Central memory CD4-positive, alpha-beta T cell (primary cell): ENCODE measurements at places on chromosomes 5 and 9.
A peak's percentile ranks its signal among the peaks of the same experiment; 100 is the strongest.

DNA sequence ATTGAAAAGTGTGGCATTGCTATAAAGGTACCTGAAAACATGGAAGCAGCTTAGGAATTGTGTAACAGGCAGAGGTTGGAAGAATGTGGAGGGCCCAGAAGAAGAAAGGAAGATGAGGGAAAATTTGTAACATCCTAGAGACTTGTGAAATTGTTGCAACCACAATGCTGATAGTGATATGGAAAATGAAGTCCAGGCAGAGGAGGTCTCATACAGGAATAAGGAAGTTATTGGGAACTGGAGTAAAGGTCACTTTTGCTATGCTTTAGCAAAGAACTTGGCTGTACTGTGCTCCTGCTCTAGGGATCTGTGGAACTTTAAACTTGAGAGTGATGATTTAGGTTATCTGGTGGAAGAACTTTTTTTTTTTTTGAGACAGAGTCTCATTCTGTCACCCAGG is 43.5 kb downstream of the PTPDC1 start:
- DNase-seq: no peak

DNA sequence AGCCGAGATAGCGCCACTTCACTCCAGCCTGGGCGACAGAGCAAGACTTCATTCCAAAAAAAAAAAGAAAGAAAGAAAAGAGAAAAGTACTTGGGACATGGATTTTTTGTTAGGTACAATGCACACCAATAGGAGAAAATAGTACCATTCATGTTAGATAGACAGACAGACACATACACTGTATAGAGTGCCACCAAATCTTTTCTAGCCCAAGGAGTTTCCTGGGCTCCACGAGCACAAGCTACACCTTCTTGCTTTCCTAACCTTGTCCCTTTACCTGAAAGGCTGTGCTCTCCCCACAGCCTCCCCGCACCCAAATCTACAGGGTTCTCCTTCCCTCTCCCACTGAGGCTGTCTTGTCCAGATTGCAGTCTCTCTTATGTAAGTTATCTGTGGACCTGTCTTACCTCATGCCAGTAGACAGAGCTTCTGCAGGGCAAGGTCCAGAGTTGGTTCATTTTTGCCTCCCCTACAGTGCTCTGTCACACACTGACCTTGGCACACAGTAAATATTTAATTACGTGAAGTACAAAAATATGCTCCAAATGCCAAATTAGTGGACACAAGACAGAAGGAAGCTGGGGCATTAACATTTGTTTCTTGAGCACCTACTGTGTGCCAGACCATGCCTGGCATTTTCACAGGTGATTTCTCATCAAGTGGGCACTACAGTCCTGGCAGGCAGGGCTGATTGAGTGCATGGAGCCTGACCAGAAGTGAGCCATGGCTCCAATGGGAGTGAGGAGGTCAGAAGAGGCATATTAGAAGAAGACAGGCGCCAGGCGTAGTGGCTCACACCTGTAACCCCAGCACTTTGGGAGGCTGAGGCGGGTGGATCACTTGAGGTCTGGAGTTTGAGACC is 5.9 kb downstream of the ALAD start:
- no peak for DNase-seq

- no peak for DNase-seq
Observed at GRCh38 chr5:131810510-131811249, 13.9 kb upstream of the FNIP1 start.

- no peak for DNase-seq
Observed at GRCh38 chr9:113257863-113258262, 17.5 kb downstream of the CDC26 start.

DNA sequence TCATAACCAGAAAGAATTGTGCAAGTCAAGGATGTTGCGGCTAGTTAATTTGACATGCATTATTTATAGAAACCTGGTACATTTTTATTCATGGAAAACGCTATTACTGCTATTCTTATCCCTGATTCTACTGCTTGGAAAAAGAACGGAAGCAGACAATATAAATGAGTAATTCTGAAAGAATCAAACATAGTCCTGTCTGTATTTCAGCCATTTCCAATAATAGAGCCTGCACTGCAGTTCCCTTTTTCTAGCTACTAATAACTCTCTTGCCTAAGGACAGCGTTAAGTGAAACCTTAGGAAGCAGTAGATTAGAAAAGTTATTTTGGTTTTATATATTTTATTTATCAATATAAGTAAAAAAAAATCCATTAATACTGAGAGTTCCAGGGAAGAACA is 414.9 kb downstream of the CYLC2 start:
- no peak for DNase-seq

DNA sequence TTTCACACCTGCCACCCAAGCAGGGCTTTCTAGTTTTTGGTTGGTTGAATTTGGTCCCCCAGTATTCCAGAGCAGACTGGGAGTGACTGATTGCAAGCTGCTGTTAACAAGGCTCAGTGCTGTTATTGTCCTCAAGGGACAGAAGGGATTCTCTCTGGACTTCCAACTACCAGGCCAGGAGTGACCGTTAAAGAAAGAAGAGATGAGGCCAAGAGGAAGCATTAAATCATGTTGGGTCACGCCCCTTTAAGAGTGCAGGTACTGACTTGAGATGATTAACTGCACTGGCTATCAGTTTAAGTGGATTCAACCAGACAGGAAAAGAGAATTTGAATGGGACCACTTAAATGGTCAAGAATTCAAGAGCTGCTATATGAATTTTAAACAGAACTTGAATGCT is 220.8 kb upstream of the PCSK5 start:
- no peak for DNase-seq

GRCh38 chr9:136143215-136144001 is 24.7 kb upstream of the TMEM250 start:
- DNase-seq: no peak

DNA sequence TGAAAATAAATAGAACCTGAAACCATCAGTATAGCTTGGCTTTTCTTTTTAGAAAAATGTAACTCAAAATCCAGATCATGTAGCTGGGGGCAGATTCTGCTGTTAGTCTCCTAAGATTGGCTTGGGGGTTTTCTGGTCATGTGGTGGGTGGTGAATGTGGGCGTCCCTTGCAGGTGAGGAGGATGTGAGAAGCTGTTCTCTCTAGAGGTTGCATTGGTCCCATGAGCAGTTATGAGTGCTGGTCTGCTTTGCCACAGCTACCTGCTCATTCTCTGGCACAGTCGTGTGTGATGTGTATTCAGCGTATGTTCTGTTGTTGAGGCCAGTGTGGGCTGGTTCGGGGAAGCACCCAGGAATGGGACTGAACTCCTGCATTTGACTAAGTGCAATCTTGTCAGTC is 466.8 kb downstream of the DIRAS2 start:
- no peak for DNase-seq

DNA sequence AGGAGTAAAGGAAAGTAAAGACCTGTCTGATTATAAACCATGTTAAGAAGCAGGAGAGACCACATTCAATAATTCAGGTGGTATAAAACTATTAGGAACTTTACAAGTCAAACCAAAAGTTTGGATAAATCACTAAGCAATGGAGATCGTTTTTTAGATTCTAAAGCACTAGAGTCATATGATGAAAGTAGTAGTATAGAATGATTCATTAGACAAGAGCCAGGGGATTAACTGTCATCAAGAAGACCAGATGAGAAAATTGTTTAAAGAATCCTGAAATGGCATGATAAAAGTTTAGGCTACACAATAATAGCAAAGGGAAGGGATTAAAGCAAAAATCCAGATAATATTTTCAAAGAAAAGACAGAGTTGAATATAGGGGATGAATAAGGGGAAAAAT is 12.9 kb upstream of the CARNMT1 start:
- no peak for DNase-seq

- DNase-seq: no peak
Observed at GRCh38 chr5:5716665-5717064, 294.2 kb downstream of the ICE1 start.

DNA sequence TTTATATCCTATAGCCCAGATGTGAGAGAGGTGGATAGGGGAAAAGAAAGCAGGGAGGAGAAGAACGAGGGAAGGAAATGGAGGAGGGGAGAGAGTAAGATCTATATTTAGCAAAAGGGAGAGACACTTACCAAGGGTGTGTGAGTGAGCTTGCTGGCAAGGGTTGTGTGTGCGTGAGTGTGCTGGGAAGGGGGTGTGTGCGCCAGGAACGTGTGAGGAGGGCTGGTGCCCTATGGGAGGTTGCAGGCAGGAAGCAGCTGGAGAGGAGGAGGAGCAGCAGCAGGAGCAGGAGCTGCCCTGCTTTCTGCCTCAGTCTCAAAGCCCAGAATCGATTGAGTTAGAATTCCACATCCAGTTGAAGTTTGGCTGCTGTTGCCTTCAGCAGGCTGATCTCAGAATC is 148.3 kb upstream of the RUSC2 start:
- DNase-seq: no peak

DNA sequence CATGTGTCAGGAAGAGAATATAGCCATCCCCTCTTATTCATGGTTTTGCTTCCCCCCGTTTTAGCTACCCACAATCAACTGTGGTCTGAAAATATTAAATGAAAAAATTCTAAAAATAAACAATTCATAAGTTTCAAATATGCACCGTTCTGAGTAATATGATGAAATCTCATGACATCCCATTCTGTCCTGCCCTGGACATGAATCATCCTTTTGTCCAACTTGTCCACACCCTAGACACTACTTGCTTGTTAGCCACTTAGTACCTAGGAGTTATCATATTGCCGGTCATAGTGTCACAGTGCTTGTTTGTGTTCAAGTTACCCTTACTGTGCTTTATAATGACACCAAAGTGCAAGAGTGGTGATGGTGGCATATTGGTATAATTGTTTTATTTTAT is 113.5 kb downstream of the CAAP1 start:
- no peak for DNase-seq

GRCh38 chr9:136963751-136964150 is 11.7 kb downstream of the LCN12 start:
- no peak for DNase-seq

DNA sequence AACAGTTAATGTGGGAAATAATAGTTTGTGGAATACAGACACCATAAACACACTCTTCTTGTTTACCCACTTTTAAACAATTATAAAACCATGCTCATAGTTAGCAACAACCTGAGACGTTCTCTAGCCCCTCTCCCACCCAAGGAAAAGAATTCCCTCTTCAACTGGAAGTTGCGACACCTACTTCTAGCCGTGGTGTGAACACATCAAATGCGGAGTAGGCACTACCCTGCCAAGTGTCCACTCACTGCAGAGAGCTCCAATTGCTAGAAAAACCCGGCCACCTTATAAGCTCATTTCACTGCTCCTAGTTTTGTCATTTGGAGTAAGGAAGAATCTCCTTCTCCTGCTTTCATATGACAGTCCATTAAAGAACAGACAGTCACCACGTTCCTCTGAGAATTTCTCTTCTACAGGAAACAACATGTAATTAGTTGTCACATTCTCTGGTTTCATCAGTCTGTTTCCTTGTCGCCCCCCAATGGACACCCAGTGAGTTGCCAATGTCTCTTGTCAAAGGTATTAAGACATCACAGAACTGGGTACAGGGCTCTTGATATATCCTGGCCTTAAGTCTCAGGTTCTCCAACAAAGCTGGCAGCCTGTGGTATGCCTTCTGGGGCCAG is 47.3 kb downstream of the PRLR start:
- no peak for DNase-seq

DNA sequence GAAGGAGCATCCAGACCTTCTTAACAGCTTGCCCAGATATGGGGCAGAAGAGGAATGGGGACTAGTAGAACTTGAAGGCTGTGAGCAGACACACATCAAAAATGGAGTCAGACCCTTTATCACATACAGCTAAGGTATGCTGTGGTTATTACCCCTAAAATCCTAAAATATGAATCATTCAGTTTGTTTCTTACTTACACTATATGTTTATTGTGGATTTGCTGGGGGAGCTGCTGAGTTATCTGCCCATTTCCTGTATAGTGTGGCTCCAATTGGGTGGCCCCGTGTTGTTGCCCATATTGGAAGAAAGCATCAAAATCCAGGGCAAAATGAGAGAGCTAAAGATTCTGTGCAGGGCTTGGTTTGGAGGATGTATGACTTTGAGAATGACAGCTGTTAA is 56.9 kb downstream of the AP3S1 start:
- no peak for DNase-seq

DNA sequence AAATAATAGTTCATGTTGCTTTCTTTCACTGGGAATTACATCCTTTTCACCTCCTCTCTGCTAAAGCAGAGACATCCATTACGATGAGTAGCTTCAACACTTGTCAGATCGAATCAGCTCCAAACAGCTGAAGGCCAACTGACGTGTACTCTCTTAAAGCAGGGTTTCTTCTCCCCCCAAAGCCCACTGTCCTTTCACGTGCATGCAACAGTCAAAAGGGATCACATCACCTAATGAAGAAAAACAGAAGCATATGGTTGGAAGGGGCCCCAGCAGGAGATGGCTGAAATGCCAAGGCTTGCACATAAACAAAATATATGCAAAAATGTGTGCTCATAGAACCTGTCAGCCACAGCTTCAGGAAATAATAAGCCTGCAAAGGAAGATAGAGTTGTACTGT is 421.6 kb downstream of the ANXA1 start:
- DNase-seq: no peak

GRCh38 chr5:66285343-66285922 is 141.3 kb downstream of the SREK1 start:
- no peak for DNase-seq

- DNase-seq: no peak
Observed at GRCh38 chr9:99326112-99326916, 104.2 kb downstream of the SEC61B start.

DNA sequence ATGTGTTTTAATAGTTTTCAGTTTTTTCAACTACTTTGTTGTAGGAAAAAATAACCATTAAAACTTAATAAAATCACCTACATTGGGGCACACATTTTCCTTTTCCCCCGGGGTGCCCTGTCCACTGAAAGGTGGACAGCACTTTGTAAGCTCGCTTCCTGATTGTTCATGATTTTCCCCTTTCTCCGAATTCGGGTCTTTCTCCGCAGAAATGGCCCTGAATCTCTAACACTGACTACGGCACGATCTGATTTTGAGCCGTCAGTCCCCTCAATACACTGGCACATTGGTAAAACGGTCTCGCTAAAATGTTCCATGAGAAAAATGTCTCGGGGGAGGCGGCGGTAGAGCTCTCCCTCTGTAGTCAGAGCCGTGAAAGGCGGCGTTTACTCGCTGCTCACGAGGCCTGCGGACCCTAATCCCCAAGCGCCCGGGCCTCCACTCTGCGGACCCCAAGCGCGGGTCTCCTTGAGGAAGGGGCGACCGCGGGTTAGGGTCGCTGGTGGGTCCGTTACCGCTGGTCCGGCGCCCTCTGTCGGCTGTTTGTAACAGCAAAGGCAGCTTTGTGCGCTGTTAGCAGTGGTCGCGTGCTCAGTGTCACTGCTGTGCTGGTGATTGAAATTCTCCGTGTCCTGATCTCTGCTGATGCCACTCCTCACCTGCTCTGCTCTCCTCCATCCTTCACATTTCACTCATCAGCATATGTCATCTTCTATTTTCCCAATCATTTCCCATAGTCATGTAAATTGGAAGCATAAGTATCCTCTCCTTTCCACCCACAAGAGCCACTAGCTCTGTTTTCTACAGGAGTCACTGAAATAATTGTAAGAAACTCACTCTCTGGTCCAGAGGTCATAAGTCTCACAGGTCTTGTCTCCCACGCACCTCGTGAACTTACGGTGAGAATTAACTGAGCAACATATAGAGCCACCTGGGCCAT is 10.8 kb upstream of the IFNA2 start:
- DNase-seq: peak; percentile 43

- DNase-seq: no peak
Observed at GRCh38 chr9:135858491-135859185, 48.7 kb downstream of the CAMSAP1 start.
